ENCODE measurements at places on chromosomes 12 and 14. TPM values are rescaled to one million over a fixed set of nuclear protein-coding genes. Genes with fewer than 3 reads are reported as not detected.

- ATAC-seq = no peak
These were observed 83.6 kb downstream of the CCDC92 start for GRCh38 chr12:123888989-123889388.

TOX4 gene
- total RNA-seq = 30.7 TPM

RHEBL1 gene
- total RNA-seq = not detected

DNA sequence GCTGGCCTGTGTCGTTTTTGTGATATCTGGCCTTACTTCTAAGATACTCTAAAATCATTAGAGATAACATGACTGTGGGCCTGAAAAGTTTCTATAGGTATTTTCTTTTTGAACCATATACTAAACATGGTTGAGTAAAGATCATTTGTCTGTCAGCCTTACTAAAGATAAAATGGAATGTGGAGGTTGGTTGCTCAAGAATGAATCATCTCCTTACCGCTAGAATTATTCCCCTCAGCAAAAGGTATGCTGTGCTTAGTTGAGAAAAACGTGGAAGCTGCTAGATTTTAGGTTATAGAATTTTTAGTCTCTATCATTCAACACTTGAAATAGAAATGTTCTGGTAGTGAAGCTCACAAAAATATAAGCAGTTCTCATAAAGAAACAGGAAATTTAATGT is 407.3 kb downstream of the AEBP2 start:
- ATAC-seq = no peak

- ATAC-seq = no peak
These were observed 406.1 kb upstream of the TMPO start for GRCh38 chr12:98109266-98109665.

DNA sequence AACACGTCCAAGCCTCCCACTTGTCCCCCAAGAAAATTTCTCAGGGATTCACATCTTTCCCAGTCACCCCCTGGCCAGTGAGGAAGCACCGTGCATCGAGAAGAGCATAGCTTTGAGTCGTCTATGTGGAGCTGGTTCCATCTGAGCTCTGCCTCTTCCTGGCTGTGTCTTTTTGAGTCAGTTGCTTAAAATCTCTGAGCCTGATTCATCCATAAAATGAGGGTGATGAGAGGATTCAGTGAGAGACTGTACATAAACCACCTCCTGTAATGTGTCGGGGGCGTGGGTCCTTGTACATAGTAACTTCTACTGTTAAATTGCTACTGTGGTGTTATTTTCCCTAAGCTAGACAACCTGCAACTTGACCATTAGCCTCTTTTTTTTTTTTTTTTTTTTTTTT is 13.8 kb downstream of the CD9 start:
- no peak for ATAC-seq

- ATAC-seq = no peak
These were observed 836 bp downstream of the AAAS start for GRCh38 chr12:53320352-53321195.

GRCh38 chr14:81565441-81566290 is 32.0 kb upstream of the SEL1L start:
- no peak for ATAC-seq

DNA sequence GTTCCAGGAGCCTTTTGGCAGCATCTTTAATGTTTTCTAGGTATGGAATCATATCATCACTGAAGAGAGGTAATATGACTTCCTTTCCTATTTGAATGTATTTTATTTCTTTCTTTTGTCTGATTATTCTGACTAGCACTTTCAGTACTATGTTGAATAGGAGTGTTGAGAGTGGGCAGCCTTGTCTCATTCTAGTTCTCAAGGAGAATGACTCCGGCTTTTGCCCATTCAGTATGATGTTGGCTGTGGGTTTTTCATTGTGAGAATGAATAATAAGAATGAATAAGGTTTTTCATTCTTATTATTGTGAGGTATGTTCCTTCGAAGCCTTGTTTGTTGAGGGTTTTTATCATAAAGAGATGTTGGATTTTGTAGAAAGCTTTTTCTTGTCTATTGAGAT is 98.9 kb downstream of the GPHN start:
- no peak for ATAC-seq

- ATAC-seq = peak; percentile 36
These were observed 25.3 kb downstream of the CMKLR1 start for GRCh38 chr12:108313606-108314351.

DNA sequence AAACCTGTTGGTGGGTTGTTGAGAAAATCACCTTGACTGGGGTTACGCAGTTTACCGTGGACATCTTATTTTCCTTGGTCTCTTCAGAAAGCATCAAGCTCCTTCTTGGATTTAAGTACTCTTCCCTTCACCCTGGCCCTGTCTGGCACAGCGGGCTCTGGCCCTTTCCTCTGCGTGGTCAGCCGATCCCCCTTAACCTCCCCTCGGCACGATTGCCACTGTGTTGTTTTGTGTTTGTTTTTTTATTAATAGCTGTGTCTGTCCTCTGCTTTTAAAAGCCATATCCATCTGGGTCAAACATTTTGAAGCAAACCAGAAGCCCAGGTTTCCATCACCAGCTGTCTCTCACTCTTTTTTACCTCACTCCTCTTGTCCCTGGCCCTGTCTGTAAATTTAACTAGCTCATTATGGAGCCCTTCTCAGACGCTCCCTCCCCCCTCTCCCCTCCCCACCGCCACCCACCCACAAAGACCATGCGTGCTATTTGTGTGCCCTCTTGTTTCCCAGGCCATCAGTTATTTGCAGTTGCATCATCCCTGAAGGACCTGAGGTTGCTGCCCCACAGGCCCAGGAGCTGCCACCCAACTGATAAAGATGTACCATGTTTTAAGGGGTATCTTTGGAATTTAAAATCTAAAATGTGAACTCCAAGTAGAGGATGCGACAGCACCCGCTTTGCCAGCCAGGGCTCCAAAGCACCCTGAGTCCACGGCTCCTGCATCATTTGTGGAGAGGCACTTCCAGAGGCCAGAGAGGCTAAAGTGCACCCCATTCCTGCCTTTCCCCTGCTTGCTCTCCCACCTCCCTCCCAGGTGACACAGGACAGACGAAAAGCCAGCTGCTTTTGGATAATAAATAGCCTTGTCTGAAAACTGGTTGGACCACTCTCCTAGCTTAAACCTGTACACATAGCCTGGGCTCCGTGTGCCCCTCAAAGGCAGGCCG is 3.9 kb downstream of the BCL11B start:
- ATAC-seq = no peak

GRCh38 chr12:92186038-92186470 is 40.4 kb upstream of the BTG1 start:
- ATAC-seq = no peak

DNA sequence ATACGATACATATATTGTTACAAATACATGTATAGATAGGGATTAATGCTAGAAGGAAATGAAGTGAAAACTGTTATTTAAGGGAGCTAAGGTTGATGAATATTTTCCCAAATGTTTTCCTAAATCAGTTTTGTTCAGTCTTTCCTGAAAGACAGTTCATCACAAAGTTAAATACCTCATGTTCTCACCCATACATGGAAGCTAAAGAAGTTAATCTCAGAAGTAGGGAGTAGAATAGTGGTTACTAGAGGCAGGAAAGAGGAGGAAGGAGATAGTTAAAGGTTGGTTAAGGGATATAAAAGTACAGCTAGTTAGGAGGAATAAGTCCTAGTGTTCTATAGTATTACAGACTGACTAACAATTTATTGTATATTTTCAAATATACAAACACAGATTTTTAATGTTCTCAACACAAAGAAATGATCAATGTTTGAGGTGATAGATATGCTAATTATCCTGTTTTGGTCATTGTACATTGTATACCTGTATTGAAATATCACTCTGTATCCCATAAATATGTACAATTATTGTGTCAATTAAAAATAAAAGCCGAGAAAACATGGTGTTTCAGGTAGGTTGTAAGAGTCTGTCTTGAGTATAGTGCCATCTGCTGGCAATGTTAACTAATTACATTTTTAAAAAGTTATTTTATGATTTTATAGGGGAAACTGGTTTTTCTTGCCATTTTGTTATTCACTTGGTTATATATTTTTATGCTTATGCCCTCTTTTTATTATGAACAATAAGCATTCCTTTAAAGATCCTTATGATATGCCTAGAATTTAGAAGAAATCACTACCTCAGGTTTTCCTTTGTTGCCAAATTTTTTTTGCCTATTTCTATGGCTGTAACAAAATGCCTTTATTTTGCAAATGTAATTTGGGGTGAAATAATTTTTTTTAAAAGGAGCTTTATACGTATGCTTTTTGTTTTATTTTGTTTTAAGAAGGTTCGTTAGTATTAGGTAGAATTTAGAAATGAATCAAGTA is 26.9 kb downstream of the ZDHHC17 start:
- no peak for ATAC-seq

- ATAC-seq = no peak
These were observed 4.7 kb upstream of the KRT79 start for GRCh38 chr12:52838609-52839435.

GRCh38 chr12:95740751-95741150 is 49.8 kb downstream of the NTN4 start:
- no peak for ATAC-seq

GRCh38 chr14:61518403-61518802 is 176.9 kb upstream of the HIF1A start:
- ATAC-seq = no peak

DNA sequence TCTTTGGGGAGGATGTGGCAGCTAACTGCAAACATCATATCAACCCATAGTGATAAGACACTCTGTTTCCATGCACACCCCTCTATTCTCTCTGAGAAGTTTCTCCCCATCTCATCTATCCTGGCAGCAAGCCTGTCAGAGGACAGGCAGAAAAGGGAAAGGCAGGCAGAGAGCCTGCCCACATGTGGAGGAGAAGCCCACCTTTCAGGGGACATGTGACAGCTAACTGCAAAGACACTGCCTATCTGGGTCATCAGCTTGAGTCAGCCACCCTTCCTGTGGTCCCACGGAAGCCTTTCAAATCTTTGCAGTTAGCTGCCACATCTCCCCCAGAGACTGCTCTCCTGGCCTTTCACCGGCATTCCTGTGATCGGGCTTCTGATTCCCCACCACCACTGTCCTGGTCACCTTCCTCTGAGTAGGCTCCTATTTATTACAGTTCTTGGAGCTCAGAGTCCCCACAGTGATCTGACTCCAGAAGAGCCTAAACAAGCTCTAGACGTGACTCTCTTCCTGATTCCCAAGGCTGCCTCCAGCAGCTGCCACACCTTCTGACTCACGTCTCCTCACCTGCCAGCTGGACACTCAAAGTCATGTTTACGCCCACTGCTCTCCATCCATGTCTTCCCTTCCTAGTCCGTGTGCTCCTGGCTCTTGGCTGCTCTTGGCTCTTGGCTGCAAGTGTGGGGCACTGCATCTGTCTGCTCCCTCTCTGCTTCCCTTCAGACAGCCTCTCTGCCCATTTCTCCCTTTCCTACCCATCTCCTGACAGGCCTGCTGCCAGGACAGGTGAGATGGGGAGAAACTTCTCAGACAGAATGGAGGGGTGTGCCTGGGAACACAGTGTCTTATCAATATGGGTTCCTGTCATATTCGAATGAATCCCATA is 7.5 kb upstream of the KRT1 start:
- ATAC-seq = no peak

KRT71 gene
- not detected for total RNA-seq

DNA sequence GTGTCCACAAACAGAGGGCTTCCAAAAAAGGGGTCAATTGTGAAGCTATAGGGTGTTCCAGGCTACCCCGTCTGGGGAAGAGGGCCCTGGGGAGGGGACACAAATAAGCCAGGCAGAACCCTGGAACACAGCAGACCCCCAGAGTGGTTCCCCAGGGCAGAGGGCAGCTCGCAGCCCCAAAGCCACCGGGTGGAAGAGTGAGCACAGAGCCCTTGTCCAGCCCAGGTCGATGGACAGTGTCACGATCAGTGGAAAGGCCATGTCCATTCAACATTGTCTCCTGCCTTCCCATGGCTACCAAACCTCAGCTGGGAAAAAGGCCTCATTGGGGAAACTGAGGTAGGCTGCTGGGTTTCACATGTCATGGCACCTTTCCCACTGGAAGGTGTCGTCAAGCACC is 131.4 kb downstream of the DICER1 start:
- no peak for ATAC-seq

NRIP2 gene
- 1.1 TPM for total RNA-seq

- peak; percentile 69 for ATAC-seq
These were observed 24.5 kb upstream of the COL2A1 start for GRCh38 chr12:48028541-48029431.

NOC4L gene
- total RNA-seq = 10.5 TPM

GRCh38 chr12:47750229-47750798 is 8.4 kb downstream of the RAPGEF3 start:
- ATAC-seq = no peak

IAPP gene
- 0.29 TPM for total RNA-seq

CFAP54 gene
- 23.9 TPM for total RNA-seq

BMP4 gene
- total RNA-seq = 3.0 TPM

- no peak for ATAC-seq
These were observed 188.8 kb downstream of the STXBP6 start for GRCh38 chr14:24861083-24861630.

- no peak for ATAC-seq
These were observed 6.1 kb upstream of the NUAK1 start for GRCh38 chr12:106144847-106145246.

KRT3 gene
- total RNA-seq = 0.93 TPM

- no peak for ATAC-seq
These were observed 77.7 kb downstream of the CCDC92 start for GRCh38 chr12:123894823-123895345.

- ATAC-seq = no peak
These were observed 93.9 kb downstream of the CALM1 start for GRCh38 chr14:90490720-90491050.

DNA sequence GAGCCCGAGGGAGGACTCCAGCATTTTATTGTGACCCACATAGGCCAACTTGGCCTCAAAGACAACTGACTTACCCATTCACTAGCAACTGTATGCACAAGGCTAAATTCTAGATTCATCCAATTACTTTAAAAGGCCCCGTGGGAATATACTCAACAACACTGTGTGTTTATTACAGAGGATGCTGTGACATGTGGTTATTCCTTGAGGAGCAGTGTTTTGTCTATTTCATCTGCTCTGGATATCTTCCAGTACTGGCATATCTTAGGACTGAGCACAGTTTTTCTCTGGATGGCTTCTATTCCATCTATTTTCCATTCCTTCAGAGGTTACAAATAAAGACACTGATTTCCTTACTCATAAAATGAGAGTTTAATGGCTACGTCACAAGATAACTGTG is 87.2 kb upstream of the KRAS start:
- no peak for ATAC-seq

GRCh38 chr12:21353487-21353886 is 18.8 kb upstream of the SLCO1A2 start:
- ATAC-seq = no peak

Measured in motor neuron (in vitro differentiated cells).